ENCODE measurements at places on chromosomes 5 and 9.

DNA sequence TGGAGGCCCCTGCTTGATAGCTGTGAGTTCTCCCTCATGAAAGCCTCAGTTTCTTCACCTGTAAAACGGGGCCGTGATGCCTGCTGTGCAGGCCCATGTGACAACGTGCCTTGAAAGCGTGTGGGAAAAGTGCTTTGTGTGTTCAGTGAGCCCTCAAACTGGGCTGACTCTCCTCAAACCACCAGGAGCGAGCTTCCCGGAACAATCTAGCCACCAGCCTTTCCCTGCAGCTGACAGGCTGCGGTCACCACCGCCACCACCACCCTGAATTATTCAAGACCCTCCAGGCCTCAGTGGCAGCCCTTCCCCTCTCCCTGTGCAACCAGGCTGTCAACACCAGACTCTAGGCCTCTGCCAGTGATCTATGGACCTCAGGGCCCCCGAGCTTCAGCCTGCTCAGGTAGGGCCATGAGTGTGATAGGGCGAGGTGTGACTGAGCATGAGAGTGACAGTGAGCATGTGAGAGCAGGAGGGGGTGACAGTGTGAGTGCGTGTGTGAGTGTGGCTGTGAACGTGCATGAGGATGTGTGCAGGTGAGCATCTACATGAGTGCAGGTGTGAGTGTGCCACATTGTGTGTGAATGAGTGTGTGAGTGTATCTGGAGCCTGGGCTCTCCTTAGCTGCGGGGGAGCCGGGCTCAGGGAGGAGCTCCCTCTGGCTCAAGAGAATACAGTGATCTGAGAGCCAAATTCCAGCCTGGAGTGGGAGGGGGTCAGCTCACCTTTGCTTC is 53.3 kb upstream of the PSD2 start:
- no peak for ATAC-seq

GRCh38 chr5:149323621-149324205 is 21.6 kb upstream of the GRPEL2 start:
- ATAC-seq, result no peak

GRCh38 chr5:125125031-125125823 is 378.8 kb upstream of the ZNF608 start:
- no peak for ATAC-seq

GRCh38 chr5:35308421-35308820 is 78.1 kb upstream of the PRLR start:
- peak; percentile 25 for ATAC-seq

GRCh38 chr9:23662320-23662719 is 163.7 kb downstream of the ELAVL2 start:
- no peak for ATAC-seq

DNA sequence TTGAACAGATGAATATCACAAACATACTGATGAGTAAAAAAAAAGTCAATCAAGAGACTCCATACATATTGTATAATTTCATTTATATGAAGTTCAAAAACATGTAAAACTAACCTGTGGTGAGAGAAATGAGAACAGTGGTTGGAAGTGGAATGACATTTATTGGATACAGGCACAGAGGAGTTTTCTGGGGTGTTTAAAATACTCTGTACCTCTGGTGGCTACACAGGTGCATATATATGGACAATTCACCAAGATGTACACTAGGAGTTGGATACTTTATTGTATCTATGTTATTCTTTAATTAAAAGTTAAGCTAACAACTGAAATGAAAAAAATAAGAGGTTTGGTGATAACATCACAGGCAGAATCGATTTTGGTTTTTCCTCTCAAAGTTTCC is 14.1 kb downstream of the FOXD1 start:
- no peak for ATAC-seq

DNA sequence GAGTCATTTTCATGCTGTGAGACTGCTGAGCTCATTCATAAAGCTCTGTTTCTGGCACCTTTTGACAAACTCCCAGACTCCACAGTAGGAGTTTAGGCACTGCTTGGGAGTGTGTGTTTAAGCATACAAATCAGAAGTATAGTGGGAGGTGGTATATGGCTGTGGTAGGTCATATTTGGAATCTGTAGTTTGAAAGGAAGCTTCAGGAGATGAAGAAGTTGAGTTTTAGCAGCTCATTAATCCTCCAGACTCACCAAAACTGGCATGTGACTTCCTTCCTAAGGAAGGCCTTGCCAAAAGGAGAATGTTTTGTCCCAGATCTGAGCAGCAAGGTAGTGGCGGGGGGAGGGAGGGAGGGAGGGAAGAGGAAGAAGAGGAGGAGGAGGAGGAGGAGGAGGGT is 52.8 kb downstream of the SAXO1 start:
- no peak for ATAC-seq

DNA sequence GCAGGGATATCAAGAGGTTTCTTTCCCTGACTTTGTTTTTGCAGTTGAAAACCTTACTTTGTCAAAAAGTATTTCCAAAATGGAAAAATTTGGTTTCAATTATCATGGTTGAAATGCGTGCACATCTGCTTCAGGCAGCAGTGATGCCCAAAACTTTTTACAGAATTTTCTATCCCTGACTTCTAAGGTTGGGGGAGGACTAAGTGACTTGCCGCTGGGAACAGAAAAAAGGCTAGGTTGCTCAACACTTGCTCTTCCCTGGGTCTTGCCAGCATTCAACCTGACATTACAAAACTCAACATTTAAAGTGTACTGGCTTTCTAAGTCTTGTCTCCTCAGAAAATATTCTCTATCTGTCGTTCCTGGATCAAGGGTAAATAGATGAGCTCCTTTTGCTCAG is 4.7 kb downstream of the KLHL3 start:
- ATAC-seq, result no peak

- ATAC-seq, result no peak
These were observed 808.9 kb downstream of the CDH12 start for GRCh38 chr5:22044229-22044628.

DNA sequence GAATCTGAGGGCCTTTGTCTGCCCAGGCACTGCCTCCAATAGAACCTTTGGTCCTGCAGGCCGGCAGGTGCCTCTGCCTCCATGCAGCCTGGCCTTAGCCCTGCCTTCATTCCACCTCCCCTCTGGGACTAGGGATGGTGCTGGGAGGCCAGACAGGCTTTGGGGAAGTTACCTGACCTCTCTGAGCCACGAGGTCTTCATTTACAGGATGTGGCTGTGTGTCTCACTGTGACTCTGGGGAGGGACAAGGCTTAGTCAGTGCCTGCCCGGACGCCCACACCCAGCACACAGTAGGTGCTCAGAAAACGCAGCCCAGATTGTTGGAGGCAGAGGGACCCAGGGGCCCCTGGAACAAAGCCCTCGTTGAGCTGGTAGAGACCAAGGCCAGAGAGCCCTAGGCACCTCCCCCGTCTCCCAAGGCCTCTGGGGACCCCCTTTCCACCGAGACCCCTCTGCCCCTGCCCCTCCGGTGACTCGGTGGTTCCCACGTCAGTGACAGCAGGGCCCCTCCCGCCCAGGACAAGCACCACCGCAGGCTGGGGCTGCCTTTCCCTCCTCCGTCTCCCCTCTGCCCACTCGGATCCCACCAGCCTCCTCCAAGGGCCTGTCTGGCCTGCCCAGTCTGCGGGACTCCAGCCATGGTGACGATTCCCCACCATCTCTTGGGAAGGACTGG is 46.9 kb upstream of the EGFL7 start:
- ATAC-seq, result no peak

Data from stimulated activated memory B cell treated with anti-CD40 and anti-IgM and Interleukin-4, amounts not matched to agents 10 μg/mL and 1 μg/mL and 100 μg/mL, for 72 hours (primary cell).